ENCODE measurements at places on chromosomes 16 and 17. TPM values are rescaled to one million over a fixed set of nuclear protein-coding genes. Genes with fewer than 3 reads are reported as not detected.

DNA sequence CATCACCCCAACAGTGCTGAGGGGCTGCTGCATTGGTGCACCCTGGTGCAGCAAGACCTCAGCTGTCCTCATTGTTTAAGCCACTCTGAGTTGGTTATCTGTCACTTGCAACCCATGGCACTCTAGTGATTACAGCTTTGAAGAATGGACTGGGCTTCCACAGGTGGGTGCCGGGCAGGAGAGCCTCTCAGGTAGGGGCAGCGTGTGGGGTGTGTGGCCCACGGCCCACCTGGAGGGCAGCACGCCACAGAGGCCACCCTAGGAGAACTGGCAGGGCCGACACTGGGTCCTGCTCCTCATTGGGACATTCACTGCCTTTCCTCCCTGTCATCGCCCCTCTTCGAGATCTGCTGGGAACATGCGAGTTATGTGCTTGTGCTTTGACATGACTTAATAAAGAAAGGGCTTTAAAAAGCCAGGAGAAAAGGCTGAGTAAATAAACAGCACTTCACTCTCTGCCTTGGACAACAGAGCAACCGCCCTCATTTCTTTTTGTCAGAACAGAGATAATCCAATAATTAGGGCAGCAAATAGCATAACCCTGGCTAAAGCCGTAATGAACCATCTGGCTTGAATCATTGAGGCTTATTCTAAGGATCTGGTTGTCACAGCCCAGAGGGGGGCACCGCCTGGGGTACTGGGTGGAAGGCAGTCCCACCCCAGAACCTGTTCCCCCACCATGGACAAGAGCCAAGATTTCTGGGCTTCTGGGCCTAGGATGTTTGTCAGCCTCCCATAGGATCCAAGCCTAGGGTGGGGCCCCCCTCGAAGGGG is 3.0 kb downstream of the DOC2B start:
- H3K27ac ChIP-seq = no peak overlapping the region
- H3K4me3 ChIP-seq = no peak overlapping the region
- peaks cover 1% of the 10 kb centered on the region for H3K36me3 ChIP-seq
- peaks cover 2% of the 10 kb centered on the region for H3K4me1 ChIP-seq

- H3K36me3 ChIP-seq = no peaks in the 10 kb centered on the region
- H3K27ac ChIP-seq = no peak overlapping the region
- H3K4me1 ChIP-seq = no peaks in the 10 kb centered on the region
- DNase-seq = no peak
Measured at GRCh38 chr17:63095459-63095858, 129.4 kb downstream of the TANC2 start.

- no peaks in the 10 kb centered on the region for H3K27me3 ChIP-seq
- DNase-seq = no peak
- H3K4me3 ChIP-seq = no peak overlapping the region
- H3K27ac ChIP-seq = no peak overlapping the region
- peaks cover 61% of the 10 kb centered on the region for H3K4me1 ChIP-seq
Measured at GRCh38 chr17:80737106-80738019, 192.7 kb downstream of the RPTOR start.

DNA sequence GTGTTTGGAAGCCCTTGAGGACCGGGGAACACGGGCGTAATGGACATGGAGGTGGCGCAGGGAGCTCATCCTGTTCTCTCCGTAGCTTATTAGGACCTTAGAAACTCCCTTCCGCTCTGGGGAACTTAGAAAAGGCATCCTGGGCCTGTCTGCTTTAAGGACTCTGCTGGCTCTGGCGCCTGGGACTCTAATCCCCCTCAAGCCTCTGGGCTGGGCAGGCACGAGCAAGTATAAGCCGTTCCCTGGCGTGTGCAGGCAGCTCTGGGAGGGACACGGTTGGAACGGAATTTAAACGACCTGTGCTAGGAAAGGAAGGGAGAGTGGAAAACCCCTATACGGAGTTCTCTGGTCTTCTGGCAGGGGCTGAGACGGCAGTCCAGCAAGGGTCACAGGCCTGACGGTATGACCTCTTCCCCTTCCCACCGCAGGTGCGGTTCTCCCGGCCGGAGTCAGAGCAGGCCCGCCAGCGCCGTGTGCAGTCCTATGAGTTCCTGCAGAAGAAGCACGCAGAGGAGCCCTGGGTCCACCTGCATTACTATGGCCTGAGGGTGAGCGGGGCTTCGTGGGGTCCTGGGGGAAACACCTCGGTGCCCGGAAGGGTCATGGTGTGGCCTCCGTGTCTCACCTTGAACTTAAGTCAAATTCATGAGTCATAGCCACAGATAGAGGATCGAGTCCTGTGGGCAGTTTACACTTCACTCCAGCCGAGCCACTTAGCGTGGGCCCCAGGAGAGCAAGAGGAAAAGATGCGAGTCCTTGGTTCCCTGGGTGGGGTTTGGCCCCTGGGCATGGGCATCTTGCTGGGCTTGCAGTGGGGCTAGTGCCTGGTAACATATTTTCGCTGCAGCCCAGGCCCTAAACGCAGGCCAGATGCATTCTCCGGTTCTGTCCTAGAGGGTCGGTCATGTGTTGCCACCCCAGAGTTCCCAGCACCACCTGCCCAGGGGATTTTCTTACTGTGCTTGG is 17.7 kb downstream of the POLR3E start:
- DNase-seq = no peak
- H3K27me3 ChIP-seq = no peaks in the 10 kb centered on the region
- H3K4me1 ChIP-seq = no peaks in the 10 kb centered on the region
- H3K36me3 ChIP-seq = peaks cover 50% of the 10 kb centered on the region
- H3K4me3 ChIP-seq = no peak overlapping the region

DNA sequence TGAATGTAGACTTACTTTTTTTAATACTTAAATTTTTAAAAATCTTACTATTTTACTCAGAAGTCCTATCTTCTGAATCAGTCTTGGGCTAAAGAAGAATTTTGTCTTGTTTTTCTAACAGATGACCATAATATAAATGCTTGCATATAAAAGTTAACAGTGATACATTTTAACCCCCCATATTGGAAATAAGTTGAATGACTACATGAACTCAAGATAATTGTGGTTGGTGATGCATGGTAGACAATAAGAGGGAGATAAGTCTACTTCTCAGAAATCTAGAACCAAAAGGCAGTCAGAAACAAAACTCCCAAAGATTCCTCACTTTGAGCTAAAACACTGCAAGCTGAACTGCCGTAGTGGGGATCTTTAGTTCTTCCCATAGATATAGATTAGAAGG is 868.4 kb upstream of the SOX9 start:
- no peak overlapping the region for H3K4me3 ChIP-seq
- no peaks in the 10 kb centered on the region for H3K4me1 ChIP-seq
- DNase-seq = no peak
- no peaks in the 10 kb centered on the region for H3K27me3 ChIP-seq
- no peak overlapping the region for H3K27ac ChIP-seq

DNA sequence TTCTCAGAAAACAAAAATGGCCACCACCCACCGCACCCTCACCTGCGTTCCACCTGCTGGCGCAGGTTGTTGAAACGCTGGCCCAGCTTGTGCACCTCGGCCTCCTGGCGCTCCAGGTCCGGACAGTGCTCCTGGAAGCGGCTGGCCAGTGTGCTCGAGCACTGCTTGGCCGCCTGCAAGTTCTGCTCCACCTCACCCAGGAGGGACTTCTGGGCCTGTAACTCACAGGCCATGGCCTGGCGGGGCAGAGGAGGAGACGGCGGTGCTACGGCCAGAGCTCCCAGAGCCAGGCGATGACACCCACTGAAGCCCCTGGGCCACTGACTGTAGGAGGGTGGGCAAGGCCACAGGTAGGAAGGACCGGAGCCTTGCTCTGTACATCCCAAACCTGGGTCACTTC is 43.4 kb downstream of the UBN1 start:
- H3K27ac ChIP-seq = no peak overlapping the region
- no peaks in the 10 kb centered on the region for H3K4me1 ChIP-seq
- peaks cover 4% of the 10 kb centered on the region for H3K36me3 ChIP-seq
- H3K4me3 ChIP-seq = no peak overlapping the region
- no peaks in the 10 kb centered on the region for H3K27me3 ChIP-seq

DNA sequence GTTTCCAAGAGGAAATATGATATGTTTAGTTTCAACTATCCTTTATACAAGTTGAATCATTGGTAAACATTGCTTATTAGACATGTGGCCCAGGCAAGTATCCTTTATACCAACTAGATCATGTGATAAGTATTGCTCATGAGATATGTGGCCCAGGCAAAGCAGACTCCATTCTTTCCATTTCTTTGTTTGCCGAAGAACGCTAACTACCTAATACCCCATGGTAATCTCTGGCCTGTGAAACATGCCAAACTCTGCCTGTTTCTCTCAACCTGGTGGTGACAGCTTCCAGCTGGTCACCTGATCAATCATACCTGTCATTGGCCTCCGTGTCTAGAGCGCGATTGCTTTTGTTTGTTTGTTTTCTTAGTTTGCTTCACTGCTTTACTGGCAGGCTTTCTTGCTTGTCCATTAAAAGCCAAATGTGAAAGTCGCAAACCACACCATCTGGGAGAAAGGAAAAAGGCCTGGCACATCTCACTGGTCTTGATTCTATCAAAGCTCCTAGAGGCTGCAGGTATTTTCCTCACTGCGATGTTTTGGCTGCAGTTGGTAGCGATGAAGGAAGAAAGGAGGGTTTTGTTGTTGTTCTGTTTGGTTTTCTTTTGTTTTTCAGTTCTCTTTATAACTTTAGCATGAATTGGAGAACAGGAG is 686.2 kb downstream of the KCNJ2 start:
- no peak for DNase-seq
- no peak overlapping the region for H3K4me3 ChIP-seq
- no peaks in the 10 kb centered on the region for H3K36me3 ChIP-seq
- no peaks in the 10 kb centered on the region for H3K4me1 ChIP-seq
- no peak overlapping the region for H3K27ac ChIP-seq

DNA sequence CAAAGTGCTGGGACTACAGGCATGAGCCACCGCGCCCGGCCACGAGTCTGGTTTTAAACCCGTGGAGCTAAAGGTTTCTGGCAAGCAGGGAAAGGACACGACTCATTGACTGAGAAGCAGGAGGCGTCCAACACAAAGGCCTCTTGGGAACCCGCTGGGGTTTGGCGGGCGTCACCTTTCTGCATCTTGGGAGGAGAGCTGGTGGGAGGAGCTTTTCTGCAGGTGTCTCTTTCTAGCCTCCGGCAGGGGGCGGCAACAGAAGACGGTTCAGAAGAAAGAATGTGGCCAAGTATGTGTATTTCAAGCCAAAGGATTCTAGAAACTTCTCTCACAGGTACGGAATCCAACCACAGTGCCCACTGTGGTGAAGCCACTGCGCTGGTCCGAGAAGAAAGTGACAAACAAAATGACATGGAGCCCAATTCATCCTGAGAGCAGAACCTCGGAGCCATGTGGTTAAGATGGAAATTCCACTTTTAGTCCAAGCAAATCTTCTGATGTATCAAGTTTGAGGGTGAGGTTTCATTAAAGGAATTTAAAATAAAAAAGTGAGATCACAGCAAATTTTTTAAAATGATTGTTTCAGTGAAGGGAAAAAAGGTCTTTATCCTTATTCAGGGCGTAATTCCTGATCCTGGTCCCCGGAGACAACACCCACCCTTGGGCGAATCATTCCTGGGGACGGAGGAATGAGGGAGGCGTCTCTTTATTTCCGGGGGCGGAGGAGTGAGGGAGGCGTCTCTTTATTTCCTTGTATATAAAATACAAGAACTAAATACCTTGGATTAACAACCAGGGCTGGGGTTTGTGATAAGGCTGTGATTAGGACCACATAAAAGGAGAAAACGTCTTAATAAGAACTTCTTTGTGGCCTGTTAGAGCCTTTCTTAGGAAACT is 97.6 kb downstream of the MRM3 start:
- peaks cover 1% of the 10 kb centered on the region for H3K27me3 ChIP-seq
- H3K4me1 ChIP-seq = peaks cover 14% of the 10 kb centered on the region
- no peak overlapping the region for H3K27ac ChIP-seq

GRCh38 chr16:81410643-81411293 is 33.8 kb upstream of the CMIP start:
- H3K27ac ChIP-seq = no peak overlapping the region
- peaks cover 19% of the 10 kb centered on the region for H3K27me3 ChIP-seq
- no peaks in the 10 kb centered on the region for H3K4me1 ChIP-seq

- peaks cover 6% of the 10 kb centered on the region for H3K4me1 ChIP-seq
- no peak overlapping the region for H3K4me3 ChIP-seq
- H3K27ac ChIP-seq = no peak overlapping the region
- H3K27me3 ChIP-seq = peaks cover 3% of the 10 kb centered on the region
- H3K36me3 ChIP-seq = no peaks in the 10 kb centered on the region
- DNase-seq = no peak
Measured at GRCh38 chr16:89172171-89172527, 601 bp downstream of the CDH15 start.

- H3K4me3 ChIP-seq = no peak overlapping the region
- H3K4me1 ChIP-seq = peaks cover 12% of the 10 kb centered on the region
- no peaks in the 10 kb centered on the region for H3K36me3 ChIP-seq
- H3K27ac ChIP-seq = no peak overlapping the region
Measured at GRCh38 chr16:48462106-48462740, 77.0 kb upstream of the SIAH1 start.

DNA sequence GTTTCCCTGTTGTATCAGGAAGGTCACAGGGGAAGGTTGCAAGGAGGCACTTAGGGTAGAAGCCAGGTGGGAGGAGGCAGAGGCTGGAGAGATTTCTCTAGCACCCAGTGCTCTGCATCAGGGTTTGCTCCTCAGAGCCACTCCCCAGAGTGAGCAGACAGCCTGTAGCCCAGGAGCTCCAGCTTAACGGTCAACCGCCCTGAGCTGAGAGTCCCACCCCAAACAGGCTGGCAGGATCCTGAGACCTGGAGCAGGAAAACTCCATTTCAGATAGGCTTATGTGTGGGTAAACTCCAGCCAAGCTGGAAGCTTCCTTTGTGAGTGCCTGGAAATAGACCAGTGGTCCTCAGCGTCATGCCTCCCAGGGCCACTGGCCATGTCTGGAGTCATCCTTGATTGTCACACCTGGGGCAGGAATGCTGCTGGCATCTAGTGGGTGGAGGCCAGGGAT is 37.9 kb downstream of the MPRIP start:
- H3K4me1 ChIP-seq = peaks cover 13% of the 10 kb centered on the region
- DNase-seq = no peak
- peaks cover 17% of the 10 kb centered on the region for H3K36me3 ChIP-seq
- H3K27ac ChIP-seq = no peak overlapping the region
- no peak overlapping the region for H3K4me3 ChIP-seq

DNA sequence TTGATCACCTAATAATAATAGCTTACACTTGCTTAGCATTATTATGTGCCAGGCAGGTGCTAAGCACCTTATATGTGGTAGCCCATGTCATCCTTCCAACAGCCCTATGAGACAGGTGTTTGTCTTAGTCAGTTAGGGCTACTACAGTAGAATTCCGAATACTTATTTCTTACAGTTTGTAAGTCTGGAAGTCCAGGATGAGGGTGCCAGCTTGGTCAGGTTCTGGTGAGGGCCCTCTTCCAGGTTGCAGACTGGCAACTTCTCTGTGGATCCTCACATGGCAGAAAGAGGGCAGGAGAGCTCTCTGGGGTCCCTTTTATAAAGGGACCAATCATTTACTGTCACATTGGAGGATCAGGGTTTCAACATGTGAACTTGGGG is 19.6 kb upstream of the MYH10 start:
- peaks cover 17% of the 10 kb centered on the region for H3K27me3 ChIP-seq
- H3K4me3 ChIP-seq = no peak overlapping the region
- H3K4me1 ChIP-seq = no peaks in the 10 kb centered on the region
- no peak overlapping the region for H3K27ac ChIP-seq
- no peaks in the 10 kb centered on the region for H3K36me3 ChIP-seq
- DNase-seq = no peak

Gene RASL10B
- 0.71 TPM for total RNA-seq

Gene ITGAX
- 45.9 TPM for total RNA-seq

Gene NPIPB13
- 21.1 TPM for total RNA-seq

Gene CIITA
- 6.4 TPM for total RNA-seq

Gene FHOD1
- 128 TPM for total RNA-seq

Gene AANAT
- total RNA-seq = not detected

Gene HEXIM2
- 7.0 TPM for total RNA-seq

Gene HCRT
- total RNA-seq = not detected
